ENCODE measurements at places on chromosomes 1 and 21.
A peak's percentile ranks its signal among the peaks of the same experiment; 100 is the strongest.

GRCh38 chr1:14788080-14788479 lies 189.6 kb downstream of the KAZN start:
- no peak for DNase-seq

GRCh38 chr1:41174170-41174569 lies 67.9 kb downstream of the SCMH1 start:
- DNase-seq = peak; percentile 19

DNA sequence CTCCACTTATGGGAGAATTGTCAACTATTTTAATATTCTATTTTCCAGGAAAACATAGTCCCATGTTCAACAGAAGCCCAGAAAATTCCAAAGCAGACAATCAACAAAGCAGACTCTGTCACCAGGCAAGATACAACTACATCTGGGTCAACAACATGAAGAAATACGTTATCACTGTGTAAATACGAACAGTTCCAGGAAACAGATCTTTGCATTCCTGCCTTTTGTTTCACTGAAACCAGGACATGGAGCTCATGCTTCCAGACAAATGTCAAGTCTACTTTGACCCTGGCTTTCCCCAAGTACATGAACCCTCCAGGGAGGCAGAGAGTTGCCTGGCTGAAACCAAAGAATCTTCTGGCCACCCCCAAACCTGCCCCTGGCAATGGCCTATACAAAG lies 106.7 kb downstream of the SETD4 start:
- peak; percentile 15 for DNase-seq

GRCh38 chr1:32775640-32776337 lies 41.4 kb downstream of the YARS1 start:
- peak; percentile 80 for DNase-seq

DNA sequence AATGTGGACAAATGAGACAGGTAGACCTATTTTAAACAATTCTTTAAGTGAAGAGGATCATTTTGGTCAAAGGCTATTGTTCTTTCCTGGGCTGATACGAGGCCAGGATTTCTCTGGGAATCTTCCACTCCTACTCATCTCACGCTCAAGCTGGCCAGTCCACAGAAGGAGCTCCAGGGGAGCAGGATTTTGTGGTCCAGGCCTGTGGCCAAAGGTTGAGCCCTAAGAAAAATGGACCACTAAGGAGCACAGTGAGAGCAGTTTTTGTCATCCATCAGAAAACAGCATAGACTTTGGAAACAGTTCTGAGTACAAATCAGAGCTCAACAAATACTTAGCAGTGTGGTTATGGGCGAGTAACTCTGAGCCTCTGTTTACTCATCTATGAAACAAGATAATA lies 260.2 kb upstream of the RUNX1 start:
- DNase-seq = peak; percentile 87

GRCh38 chr1:84089867-84090266 lies 54.2 kb upstream of the PRKACB start:
- DNase-seq = peak; percentile 14

DNA sequence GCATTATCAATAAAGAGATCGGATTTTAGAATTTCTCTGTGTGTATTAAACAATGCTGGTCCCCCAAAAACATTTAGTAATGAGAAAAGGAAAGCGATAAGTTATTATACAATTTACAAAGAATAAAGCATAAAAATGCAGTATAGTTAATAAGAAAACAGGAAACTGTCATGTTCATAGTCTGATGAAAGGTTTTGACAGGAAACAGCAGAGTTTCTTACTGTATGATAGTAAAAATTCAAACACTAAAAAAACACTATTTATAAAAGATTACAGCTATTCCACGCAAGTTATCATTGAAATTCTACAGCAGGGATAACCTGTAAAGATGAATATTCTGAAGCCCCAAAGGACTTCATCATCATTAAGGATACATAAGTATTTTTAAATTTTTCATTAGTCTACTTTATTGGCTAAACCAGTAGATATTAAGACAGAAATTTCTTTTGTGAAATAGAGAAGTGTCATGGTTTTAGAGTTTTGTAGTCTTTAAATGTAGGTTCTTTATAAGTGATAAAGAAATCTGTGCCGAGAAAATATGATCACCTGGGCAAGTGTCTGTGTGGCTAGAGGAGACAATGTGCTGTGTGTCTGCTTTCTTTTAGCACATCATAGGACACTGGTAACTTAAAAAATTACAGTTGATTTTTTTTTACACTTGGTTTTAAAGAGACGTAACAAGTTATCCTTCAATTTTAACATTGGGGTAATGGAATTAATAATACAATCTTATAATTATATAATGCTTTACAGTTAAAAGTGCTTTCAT lies 49.7 kb upstream of the GFI1 start:
- DNase-seq = no peak

GRCh38 chr1:247747616-247748015 lies 325 bp downstream of the OR14A2 start:
- peak; percentile 61 for DNase-seq

All from astrocyte (in vitro differentiated cells and primary cell).